ENCODE measurements at places on chromosomes 6 and 20. TPM values are rescaled to one million over a fixed set of nuclear protein-coding genes. Genes with fewer than 3 reads are reported as not detected.

ARHGAP18 gene
- total RNA-seq = 5.6 TPM

AIF1 gene
- not detected for total RNA-seq

GPLD1 gene
- 0.74 TPM for total RNA-seq

BPIFB4 gene
- total RNA-seq = not detected

SLC17A2 gene
- not detected for total RNA-seq

CCDC170 gene
- total RNA-seq = 0.07 TPM

RPS10 gene
- 4,178 TPM for total RNA-seq

KCNK16 gene
- total RNA-seq = not detected

SIRPB2 gene
- total RNA-seq = 0.49 TPM

C6orf52 gene
- total RNA-seq = 4.6 TPM

All from airway epithelial cell (primary cell).